Osteocyte (in vitro differentiated cells): ENCODE measurements at places on chromosomes 7 and 10. TPM values are rescaled to one million over a fixed set of nuclear protein-coding genes. Genes with fewer than 3 reads are reported as not detected.

GRCh38 chr7:104254696-104255095 is 46.9 kb upstream of the ORC5 start:
- H3K36me3 ChIP-seq, result no peaks in the 10 kb centered on the region
- H3K4me3 ChIP-seq, result no peak overlapping the region
- no peak for DNase-seq
- H3K27ac ChIP-seq, result no peak overlapping the region
- no peaks in the 10 kb centered on the region for H3K4me1 ChIP-seq

DNA sequence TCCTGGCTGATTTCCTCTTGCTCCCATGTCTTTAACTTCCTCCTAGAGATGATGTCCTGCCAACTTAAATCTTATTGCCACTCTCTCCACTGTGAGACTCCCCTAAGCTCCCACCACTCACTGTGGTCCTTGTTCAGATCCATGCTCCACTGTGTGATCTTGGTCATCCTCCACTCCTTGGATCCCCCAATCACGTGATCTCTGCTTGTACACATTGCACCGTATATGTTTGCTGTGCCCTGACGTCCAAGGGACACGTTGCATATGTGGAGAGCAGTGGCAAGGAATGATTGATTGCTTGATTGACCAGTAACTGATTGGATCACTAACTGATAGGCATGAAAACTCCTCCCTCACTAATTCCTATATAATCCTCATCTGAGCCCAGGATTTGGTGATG is 395.1 kb downstream of the SDK1 start:
- H3K4me1 ChIP-seq, result no peaks in the 10 kb centered on the region
- no peak for DNase-seq
- H3K4me3 ChIP-seq, result no peak overlapping the region
- no peaks in the 10 kb centered on the region for H3K27me3 ChIP-seq
- no peaks in the 10 kb centered on the region for H3K36me3 ChIP-seq

DNA sequence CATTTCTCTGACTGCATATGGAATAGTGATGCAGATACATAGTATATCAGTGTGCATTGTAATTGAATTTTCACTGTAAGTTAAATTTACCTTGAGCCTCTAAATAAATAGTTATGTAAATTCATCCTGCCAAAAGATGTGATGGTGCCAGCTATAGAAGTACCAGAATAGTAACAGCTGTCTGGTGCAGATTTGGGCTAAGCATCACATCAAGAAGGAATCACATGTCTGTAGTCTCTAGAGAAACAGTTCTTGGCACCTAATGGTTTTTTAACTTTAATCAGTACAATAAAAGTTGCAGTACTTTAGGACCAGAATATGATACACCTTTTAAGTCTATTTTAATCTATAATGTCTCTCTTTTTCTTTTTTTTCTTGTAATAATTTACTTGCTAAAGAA is 17.4 kb downstream of the PLEKHA1 start:
- H3K4me3 ChIP-seq, result no peak overlapping the region
- H3K27ac ChIP-seq, result peak overlapping the region; percentile 2
- H3K4me1 ChIP-seq, result peaks cover 17% of the 10 kb centered on the region
- no peak for DNase-seq
- H3K27me3 ChIP-seq, result no peaks in the 10 kb centered on the region
- H3K36me3 ChIP-seq, result peaks cover 45% of the 10 kb centered on the region

DNA sequence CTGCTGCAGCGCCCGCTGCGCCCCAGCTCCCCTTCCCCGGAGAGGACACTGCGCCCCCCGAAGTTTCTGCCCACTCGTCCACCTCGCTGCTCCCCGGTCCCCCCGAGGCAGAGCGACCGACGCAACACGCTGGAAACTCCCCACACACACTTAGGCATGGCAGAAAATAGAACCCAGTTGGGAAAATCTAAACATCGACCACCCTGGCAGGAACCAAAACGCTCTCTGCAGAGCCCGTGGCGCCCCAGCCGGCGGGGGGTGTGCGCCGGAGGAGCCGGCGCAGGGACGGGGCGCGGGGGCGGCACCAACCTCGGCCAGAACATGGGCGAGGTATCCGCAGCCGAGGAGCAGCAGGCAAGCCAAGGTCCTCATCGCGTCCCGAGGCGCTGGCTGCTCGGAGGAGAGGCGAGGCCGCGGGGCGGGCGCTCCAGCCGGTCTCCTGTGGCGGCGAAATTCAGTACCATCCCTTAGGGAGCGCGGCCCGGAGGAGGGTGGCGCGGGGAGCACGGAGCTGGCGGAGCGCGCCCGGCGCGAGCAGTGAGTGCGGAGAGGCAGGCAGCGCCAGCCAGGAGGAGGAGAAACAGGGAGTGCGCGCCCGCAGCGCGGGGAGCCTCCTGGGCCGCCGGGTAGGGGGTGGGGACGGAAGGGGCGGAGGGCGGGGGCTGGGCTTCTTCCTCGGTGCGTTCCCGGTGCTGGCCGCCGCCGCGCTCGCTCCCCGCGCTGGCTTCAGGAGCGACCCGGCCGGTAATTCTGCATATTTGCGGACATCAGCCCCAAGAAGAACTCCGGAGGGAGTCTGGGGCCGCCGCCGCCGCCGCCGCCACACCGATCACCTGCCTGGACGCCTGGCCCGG is 789 bp downstream of the PDGFA start:
- no peak for DNase-seq
- H3K4me3 ChIP-seq, result peak overlapping the region; percentile 86
- peaks cover 2% of the 10 kb centered on the region for H3K36me3 ChIP-seq
- peak overlapping the region; percentile 69 for H3K27ac ChIP-seq
- H3K27me3 ChIP-seq, result no peaks in the 10 kb centered on the region

- no peak for DNase-seq
- H3K36me3 ChIP-seq, result no peaks in the 10 kb centered on the region
- H3K27me3 ChIP-seq, result no peaks in the 10 kb centered on the region
- H3K27ac ChIP-seq, result no peak overlapping the region
- H3K4me1 ChIP-seq, result no peaks in the 10 kb centered on the region
- no peak overlapping the region for H3K4me3 ChIP-seq
These were observed 336.2 kb downstream of the CDC14C start for GRCh38 chr7:49260538-49260937.

NUTM2D gene
- 6.8 and 6.9 TPM in 2 replicates for total RNA-seq

GRCh38 chr7:127751490-127752448 is 99.8 kb downstream of the SND1 start:
- H3K4me3 ChIP-seq, result no peak overlapping the region
- H3K27me3 ChIP-seq, result no peaks in the 10 kb centered on the region
- peaks cover 11% of the 10 kb centered on the region for H3K36me3 ChIP-seq
- DNase-seq, result no peak

STAMBPL1 gene
- 4.5 and 4.8 TPM in 2 replicates for total RNA-seq
